GM18507 (cell line): ENCODE measurements at places on chromosomes 12 and 14.

DNA sequence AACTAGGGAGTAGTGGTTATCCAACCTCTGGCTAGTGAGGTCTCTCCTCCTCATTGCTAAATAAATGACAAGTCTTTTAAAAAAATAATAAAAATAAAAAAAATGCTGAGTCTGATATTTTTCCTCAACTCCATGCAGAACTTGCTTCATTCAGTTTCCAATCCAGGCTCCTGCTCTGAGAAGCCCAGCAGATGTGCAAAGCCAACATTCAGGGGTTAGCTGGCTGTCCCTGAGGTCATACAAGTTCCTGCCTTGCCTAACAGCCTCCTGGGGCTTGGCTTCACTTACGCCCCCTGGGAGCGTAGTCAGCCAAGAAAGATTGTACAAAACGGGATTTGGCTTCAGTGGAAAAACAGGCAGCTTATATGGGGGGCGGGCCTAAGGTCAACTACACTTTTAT, 23.3 kb downstream of the RTRAF start:
- no peak for DNase-seq

DNA sequence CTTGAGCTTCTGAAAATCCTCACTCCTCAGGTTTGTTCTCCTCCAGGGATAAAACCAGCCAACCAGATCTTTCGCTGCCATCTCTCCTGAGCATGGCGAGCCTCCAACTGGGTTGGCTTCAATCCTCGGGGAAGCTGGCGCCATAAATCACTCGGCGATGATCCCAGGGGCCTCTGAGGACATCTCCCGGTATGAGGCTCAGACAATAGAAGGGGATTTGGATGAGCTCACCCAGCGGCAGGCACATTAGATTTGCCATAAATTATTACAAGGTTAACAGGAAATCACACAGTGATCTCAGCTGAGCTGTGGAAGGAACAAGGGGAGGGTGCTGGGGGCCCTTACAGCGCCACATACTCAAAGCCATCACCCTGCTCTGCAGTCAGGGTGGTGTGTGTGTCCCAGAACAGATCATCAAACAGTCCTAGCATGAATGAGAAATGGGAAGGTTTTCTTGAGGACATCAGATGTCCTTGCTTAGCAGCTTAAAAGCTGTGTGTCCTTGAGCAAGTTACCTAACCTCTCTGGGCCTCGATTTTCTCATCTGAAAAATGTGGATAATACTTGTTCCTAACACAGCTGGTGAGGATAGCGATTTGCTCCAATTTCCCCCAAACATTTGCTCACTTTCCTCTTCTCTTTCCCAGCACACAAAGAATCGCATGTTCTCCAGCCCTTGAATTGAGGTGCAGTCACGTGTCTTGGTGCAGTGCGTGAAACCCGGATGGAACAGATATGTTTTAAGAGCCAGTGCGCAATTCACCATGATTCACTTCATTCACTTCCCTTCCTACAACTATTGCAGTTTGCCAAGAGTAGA, 142.8 kb downstream of the SCARB1 start:
- no peak for DNase-seq

GRCh38 chr12:53694756-53695151, 18.9 kb upstream of the ATP5MC2 start:
- no peak for DNase-seq

GRCh38 chr12:12331244-12331771, 18.7 kb downstream of the MANSC1 start:
- DNase-seq, result no peak

DNA sequence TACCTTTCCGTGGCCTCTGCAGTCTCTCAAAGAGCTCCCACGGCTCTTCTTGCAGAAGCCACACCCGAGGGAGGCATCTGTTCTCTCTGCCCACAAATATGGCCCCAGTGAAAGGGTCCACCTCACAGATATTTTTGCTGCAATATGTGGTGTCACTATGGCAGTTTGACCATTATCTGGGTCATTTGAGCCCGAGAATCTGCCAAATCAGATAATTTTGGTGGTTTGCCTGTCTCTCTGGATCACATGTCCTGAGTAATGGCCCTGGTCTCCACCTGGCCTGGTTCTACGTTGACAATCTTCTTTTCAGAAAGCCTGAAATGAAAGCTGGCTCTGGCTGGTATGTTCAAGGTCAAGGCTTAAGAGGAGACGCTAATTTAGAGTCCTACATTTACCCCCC, 5.7 kb upstream of the WSCD2 start:
- no peak for DNase-seq

GRCh38 chr12:122872815-122873361, 23.0 kb downstream of the VPS37B start:
- no peak for DNase-seq

DNA sequence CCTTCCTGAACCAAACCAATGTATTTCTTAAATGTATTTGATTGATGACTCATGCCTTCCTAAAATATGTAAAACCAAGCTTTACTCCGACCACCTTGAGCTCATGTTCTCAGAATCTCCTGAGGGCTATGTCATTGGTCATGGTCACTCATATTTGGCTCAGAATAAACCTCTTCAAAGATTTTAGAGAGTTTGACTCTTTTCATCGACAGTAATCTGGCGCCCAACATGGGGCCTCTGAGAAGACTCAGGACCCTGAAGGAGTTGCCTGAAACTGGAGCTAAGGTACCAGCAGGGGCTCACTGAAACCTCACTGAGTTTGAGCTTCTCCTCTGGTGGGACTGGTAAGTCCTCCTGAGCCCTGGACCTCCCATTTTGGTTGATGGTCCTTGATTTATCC, 17.2 kb upstream of the PSMC1 start:
- DNase-seq, result no peak

DNA sequence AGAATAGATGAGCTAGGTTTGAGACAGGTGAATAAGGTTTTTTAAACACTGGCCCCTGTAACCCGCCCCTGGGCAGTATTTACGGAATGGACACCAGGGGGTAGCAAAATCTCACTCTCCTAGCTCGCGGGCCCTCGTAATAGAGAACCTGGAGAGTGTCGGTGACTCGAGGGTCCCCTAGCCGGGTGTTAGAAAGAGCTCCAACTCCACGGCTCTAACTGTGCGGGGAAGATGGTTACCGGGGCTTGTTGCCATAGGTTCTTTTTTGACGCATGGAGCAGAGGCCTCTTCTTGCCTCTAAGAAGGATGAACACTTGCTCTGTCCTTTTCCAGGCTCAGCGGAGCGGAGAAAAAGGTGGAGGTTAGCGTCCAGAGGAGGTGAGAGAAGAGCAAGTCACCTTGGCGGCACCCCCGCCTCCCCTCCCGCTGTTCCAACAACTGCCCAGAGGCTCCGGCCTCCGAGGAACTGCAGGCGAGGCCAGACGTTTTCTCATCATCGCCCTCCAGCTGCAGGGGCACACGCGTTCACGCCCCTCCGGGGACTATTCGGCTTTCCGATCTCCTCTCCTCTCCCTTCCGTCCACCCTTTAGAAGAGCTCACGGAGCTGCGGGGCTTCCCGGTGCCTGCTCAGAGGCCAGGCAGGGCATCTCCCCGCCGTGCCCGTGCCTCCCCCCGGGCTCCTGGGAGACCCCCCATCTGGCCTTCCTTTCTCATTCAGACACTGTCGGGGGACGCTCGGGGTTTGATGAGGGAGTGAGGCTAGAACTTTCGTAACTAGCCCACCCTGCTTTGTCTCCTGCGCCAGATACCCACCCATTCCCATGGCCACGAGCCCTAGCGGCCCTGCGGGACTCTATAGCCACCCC, 1.4 kb upstream of the ARHGEF40 start:
- DNase-seq, result no peak

DNA sequence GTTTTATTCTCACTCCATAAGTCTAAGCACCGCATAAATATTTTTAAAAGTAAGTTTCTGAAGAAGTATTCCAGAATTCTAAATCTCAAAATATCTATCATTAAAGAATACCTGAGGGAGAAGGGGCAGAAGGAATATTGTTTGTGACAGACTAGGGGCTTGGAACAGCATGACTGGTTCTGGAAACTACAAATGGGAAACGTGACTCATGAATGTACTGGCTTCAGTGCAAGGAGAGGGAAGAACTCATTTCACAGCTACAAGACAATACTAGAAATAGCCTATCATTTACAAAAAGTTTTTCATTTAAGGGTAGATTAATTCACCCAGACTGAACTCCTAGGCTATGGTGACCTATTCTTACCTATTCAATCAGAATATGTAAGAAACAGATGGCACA, 121.3 kb downstream of the SLC25A21 start:
- DNase-seq, result no peak

GRCh38 chr12:57769594-57769993, 2.3 kb downstream of the METTL1 start:
- DNase-seq, result no peak

- no peak for DNase-seq
Observed at GRCh38 chr14:69979882-69980281, 100.7 kb downstream of the SMOC1 start.

DNA sequence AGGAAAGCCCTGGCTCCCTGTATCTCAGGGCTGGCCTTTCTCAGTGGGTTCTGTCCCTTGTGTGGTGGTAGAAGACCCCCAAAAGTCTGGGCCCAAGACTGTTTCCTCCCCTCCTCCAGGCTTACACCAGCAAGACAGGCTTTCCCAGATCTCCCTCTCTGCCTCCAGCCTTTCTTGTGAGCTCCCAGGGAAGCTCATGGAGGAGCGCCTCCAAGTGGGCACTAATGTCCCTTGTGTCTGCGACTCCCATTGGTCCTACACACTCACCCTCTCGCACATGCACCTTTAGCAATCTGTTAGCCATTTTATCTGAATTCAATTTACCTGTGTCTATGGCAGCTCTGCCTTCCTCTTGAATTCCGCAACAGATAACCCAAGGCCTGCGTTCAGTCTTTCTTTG, 251.1 kb upstream of the CAND1 start:
- DNase-seq, result no peak

GRCh38 chr14:21197418-21198205, 41.7 kb upstream of the OR5AU1 start:
- DNase-seq, result no peak

GRCh38 chr14:59200195-59200594, 11.7 kb downstream of the DAAM1 start:
- DNase-seq, result no peak

- no peak for DNase-seq
Observed at GRCh38 chr12:93877446-93877845, 200.3 kb downstream of the CRADD start.

GRCh38 chr14:92690171-92691011, 58.0 kb downstream of the LGMN start:
- DNase-seq, result no peak

- DNase-seq, result peak; percentile 17
Observed at GRCh38 chr14:91078095-91078737, 17.8 kb upstream of the RPS6KA5 start.

DNA sequence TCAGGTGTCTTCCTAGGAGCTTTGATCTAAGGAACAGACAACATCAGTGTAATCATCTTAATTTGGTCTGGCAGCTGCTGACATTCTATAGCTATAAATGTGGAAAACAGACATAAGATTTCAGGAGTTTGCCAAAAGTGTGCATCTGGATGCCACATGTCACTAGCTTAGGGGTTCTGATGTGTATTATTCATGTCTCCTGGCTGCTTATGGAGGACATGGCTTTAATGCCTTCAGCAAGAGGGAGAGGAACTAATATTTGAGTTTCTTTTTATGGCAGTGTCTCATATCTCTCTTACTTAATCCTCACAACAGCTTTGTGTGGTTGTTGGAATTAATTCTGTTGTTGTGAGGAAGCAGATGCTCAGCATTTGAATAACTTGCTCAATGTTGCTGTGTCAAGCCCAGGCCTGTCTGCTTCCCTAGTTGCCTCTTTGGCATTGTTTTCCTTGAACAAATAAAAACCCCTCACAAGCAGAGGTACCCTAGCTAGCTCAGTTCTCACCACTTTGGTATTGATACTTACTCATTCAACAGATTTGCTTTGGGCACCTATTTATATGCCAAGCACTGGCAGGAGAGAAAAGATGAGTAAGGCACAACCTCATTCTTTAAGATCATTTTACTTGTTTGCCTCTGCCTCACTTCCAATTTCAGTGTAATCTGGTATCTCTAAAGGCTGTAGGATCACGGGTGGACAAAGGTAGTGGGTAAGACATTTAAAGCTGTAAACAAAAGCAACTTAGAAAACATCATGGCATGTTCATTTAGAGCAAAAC, 39.8 kb upstream of the EID3 start:
- DNase-seq, result no peak

DNA sequence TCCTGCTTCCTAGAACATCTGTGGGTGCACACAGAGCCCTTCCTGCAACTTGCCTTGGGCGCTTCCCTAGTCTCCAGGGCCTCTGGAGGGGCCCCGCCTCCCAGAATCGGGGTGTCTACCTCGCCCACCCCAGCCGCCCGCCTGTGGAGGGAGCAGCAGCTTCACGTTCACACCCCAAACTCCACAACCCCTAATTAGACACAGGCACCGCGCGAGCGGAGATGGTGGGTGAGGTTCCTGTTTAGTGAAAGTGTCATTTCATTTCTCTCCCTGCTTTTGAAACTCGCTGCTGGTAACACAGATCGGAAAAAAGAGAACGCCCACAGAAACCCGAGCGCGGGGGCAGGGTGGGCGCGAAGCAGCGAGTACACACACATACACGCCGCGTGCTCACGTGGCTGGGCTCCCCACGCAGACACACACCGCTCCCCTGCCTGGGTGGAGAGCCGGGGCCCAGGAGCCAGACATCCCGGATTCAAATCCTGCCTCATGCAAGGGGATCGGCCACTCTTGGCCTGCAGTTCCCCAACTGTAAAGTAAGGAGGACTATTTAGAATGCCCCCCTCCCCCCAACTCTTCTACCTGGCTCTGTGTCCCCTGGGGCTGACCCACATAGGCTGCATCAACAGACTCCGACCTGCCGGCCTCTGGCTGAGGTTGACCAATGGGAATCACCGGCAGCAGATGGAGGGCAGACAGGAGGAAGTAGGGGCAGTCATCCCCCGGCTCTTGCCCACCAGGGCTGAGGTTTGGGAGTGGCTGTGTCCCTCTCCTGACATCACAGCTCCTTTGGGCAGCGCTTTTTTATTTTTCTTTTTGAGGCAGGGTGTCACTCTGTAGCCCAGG, 79.2 kb upstream of the NCOR2 start:
- no peak for DNase-seq

DNA sequence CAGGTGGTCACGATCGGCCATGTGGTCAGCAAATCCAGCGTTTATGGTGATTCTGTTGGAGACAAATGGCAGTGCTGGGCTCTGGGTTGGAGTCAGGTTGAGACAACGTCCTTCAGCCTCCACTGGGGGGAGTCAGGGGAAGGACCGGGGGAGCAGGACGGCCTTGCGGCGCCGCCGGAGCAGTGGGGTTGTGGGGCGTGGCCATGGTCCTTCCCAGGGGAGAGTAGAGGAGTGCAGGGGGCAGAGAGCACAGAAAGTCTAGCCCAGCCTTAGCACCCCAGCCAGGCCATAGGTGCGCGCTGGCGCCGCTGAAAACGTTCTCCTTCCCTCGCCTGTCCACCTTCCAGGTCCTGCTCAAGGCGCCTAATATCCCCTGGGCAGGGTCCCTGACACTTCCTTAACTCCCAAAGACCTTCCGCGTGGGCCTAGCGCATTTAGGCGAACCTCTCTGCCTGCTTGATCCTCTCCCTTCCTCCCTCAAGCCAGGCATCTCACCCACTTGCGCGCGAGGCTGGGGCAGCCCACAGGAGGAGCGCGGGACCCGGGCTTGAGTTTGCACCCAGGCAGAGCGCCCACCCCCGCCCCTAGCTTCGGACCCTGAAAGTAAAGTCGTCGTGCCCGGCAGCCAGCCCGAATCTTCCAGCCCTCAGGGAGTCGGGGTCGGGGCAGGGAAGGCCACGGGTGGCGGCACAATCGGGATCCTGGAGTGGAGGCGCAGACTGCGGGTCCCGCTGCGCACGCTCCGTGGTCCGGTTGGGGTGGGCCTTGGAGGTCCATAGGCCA, 3.1 kb upstream of the KIF26A start:
- DNase-seq, result no peak
